H54 (cell line): ENCODE measurements at places on chromosomes 3 and 15.

DNA sequence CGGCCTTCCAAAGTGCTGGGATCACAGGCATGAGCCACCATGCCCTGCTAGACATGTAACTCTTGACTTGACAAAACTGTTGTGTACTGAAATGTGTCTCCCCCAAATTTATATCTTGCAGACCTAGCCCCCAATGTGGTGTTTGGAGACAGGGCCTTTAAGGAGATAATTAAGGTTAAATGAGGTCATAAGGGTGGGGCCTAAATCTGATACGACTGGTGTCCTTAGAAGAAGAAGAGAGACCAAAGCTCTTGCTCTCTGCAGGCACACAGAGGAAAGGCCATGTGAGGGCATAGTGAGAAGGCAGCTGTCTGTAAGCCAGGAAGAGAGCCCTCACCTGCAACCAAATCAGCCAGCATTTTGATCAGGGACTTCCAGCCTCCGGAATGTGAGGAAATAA, 361.3 kb downstream of the SV2B start:
- no peak for DNase-seq

DNA sequence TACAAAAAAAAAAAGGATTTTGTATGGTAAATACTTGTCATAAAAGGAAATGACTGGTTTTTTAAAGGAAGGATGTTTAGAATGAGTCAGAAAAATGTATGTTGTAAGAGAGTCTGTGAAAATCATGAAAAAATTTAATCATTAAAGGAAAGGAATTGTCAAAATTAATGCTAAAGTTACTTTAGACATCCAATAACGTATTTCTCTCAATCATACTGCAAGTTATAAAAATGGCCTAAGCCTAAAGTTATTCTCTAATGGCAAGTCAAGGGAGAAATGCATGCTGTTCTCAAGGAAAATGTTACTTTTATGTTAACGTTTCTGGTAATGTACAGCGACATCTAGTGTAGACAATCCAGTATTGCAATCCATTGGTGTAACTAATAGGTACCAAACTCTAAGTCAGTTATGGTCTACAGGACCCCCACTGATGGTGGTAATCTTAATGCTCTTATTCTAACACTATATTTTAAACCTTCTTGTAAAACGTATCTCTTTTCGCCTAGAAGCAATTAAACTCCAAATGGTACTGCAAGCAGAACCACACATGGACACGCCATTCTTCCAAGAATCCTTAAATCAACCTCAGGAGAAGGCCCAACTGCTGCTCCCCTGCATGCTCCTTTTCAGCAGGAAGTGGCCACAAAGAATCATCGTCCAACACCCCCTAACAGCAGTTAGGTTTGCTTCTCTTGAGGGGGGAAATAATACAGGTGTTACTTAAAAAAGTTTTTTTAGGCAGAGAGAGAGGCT, 35.2 kb downstream of the NCEH1 start:
- DNase-seq, result no peak

DNA sequence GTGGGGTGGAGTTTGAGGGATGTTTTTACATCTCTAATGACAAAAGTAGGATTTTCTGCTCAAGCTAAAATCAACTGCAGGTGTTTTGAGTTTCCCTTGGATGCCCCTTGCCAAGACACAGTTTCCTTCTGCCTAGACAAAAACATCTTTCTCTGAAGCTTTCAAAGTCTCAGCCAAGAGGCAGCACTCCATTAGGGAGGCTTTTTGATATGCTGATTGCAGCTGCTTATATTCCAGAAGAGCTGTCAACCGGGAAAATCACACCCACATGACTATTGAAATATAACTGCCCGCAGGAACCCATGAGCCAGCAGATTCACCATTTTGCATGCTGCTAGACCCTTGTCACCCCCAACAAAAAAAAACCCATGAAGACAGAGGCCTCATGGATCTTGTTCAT, 27.5 kb upstream of the ZNF148 start:
- no peak for DNase-seq

DNA sequence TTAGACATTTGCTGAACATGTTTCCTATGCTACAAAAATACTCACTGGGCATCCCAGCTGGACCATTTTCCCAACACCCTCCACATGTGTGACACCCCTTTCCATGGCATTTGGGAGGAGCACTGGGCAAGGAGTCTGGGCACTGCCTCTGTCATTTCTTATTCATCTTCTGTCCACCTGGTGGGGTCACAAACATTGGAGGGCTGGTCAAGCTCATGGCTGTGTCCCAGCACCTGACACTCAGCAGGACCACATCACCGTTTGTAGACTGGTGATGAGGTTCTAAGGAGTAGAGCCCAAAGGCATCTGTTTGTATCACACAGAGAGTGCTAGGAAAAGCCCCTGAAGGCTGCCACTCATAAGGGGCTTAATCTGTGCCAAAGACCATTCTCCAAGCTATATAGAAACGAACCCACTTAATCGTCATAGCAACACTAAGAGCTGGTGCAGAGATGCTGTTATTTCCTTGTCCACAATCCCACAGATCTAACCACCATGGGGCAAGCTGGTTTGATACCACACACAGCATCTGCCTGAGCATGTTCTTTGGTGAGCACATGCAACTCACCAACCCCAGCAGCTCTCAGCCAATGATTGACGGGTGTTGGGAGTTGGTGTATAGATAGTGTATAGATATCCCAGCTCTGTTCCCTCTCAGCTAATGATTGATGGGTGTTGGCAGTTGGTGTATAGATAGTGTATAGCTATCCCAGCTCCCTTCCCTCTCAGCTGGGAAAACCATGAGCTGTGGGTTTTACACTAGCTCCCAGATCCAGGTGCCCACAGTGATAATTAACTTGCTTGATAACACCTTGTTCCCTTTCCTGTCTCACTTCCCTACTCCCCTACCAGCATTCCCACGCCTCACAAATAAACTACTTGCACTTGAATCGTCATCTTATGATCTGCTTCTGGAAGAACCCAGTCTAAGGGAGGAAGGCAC, 42.7 kb upstream of the ATP2B2 start:
- DNase-seq, result no peak

DNA sequence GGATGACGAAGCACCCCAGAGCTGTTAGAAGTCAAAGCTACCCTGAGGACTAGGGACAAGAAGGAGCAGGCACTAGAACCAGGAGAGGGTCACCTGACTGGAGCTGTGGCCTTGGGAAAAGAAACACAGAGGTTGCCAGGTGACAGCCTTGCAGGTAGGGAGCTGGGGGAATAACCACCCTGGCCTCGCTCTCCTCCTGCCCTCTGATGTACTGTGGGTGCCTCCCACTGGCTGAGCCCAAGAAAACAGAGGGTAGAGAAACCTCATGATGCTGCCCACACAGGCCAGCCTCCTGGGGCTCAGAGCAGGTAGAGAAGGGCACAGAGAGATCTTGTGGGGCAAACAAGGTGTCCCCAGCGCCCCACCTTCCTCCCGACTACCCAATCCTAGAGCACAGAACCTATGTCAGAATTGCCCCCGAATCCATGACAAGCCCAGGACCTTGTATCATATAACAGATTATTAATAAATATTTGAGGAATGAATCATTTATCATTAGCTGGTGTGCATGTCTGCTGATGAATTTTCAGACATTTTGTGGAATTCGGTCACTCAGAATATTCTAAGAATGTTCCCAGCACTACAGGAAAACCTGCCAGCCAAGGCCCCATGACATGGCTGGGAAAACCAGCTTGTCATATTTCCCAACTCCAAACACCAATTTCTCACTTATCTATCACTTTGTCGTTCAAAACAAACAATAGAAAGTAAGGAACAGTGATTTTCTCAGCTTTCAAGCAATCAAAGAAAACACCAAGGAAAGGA, 59.8 kb upstream of the MEX3B start:
- DNase-seq, result no peak

- no peak for DNase-seq
These were observed 77.8 kb downstream of the DCLK3 start for GRCh38 chr3:36686516-36686915.
